CD8-positive, alpha-beta memory T cell (primary cell): ENCODE measurements at places on chromosomes 2 and 18. TPM values are rescaled to one million over a fixed set of nuclear protein-coding genes. Genes with fewer than 3 reads are reported as not detected.

The SERPINB13 gene
- total RNA-seq, result not detected

DNA sequence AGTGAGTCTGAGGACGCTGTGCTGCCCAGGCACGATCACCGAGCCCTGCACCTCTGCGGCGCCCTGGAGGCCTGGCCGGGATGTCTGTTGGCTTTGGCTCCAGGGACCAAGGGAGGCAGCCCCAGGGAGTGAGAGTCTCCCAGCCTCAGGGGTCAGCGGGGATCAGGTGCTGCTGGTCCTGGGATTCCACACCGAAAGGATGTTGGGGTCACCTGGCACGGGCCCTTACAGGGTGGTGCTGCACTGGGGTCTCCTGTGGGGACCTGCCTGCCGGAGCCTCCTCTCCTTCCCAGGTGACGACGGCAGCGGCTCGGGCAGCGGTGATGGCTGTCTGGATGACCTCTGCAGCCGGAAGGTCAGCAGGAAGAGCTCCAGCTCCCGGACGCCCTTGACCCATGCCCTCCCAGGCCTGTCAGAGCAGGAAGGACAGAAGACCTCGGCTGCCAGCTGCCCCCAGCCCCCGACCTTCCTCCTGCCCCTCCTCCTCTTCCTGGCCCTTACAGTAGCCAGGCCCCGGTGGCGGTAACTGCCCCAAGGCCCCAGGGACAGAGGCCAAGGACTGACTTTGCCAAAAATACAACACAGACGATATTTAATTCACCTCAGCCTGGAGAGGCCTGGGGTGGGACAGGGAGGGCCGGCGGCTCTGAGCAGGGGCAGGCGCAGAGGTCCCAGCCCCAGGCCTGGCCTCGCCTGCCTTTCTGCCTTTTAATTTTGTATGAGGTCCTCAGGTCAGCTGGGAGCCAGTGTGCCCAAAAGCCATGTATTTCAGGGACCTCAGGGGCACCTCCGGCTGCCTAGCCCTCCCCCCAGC lies 30.5 kb downstream of the GPC1 start:
- DNase-seq, result no peak

GRCh38 chr2:133271105-133271504 lies 297.2 kb downstream of the NCKAP5 start:
- no peak for DNase-seq

DNA sequence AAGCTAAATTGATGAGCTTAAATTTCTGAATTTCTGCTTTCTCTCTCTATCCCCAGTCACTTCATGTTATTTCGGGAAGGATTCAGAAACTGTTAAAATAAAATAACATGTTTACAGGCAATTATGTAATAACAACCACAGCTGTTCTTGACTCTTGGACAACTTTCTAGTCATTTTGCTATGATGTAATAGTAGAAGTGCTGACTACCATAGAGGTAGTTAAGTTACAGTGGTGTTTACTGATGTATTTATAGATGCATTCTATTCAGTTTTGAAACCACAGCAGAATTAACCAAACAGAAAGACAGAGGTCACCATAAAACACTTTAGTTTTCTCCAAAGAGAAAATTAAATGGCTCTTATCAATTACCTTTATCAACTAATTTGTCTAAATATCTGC lies 1292.0 kb upstream of the CHAC2 start:
- no peak for DNase-seq

DNA sequence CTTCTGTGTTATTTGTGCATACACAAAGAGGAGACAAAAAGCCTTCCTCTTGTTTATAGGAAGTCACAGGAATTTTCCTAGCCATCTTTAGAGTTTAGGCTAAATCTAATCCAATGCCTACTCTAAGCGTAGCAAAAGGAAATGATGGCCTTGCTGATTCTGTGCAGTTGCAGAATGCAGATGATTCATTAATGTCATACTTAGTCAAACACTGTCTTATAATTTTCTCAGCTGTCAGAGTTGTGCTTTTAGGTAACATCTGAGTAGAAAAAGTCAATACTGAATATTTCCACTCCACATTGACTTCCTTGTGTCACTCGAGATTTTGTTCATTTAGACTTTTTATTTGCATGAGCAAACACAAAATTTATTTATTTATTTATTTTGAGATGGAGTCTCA lies 157.9 kb upstream of the FOSL2 start:
- no peak for DNase-seq

The ST6GAL2 gene
- not detected for total RNA-seq

The RUFY4 gene
- not detected for total RNA-seq

DNA sequence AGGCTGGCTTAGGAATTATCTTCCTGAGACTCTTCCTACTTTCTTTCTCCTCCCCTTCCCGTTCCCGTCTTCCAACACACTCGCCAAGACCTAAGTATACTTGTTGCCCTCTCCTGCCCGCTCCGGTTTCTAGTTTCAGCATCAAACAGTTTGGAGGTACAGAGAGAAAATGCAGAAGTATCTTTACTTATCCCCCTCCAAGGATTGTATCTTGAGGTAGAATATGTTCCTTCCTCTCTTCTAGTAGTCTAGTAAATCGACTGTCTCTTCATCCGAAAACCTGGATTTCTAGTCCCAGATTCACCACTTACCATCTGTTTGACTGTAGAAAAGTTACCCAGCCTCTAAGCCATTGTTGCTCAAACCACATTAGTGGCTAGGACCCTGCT lies 755 bp downstream of the EIF4E2 start:
- DNase-seq, result no peak

The RELCH gene
- 19.6 TPM for total RNA-seq

GRCh38 chr18:31684279-31685096 lies at the start of gene B4GALT6:
Gene B4GALT6, minus strand, starts transcription at chr18:31684581. Its CDS starts 155 bp downstream, at chr18:31684426.
- no peak for DNase-seq

DNA sequence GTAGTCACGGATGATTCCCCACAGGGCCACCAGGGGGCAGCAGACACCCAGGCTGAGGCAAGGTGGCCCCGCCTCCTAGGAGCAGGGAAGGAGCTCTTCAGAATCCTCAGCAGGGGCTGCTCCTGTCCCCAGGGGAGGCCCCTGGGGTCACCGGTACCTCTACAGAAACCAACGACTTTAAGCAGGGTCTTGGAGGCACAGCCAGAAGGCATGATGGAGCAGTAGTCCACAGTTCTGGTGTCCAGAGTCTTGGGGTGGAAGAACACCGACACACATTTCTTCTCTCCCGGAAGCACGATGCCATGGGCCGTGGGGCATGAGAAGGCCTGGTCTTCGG lies 11.5 kb downstream of the CFAP65 start:
- DNase-seq, result peak; percentile 67

DNA sequence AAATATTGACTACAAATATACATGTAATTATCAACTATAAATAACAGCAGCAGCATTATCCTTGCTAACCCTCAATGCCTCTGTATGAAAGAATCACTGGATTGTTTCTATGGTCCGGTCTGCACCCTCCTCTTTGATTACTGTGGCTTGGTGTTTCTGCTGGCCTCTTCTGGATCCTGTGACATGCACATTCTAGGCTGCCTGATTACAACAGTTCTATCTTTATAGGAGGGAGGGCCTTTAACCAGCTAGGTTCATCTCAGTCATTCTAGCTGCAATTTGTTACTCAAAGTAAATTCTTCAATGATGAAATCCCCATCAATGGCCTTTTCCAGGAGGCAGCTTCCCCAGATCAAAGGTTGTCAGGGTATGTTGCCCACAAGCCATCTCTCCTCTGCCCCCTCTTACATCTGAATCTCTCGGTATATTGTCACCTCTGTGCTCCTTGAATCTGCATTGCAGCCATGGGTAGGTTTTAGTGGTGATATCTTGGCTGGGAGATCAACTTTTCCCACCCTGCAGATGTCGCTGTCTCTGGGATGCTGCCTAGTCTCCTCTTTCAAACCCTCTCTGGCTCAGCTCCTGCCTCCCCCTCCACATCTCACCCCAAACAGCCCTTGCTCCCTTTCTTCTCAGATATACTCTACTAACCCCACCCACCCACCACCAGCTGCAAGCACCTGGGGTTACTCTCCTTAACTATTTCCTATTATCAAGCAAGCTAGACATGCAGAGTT lies 106.2 kb upstream of the BZW1 start:
- no peak for DNase-seq

DNA sequence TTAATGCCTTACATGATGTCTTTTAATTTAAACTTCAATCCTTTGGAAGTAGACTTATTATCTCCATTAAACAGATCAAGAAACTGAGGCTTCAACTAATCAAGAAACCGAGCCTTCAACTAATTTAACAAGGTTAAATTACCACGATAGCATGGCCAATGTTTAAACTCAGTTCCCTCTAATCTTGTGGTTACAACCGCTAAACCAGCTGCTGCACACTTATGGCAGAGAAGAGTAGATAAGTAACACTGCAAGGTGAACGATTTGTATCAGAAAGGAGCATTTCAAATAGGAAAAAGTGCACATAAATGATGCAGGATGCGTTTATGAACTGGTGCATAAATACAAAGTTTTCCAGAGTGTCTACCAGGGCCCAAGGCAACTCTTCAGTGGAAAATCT lies 144.6 kb upstream of the CAVIN2 start:
- no peak for DNase-seq

GRCh38 chr18:48850822-48851598 lies 99.8 kb downstream of the SMAD7 start:
- no peak for DNase-seq

GRCh38 chr2:15836689-15837610 lies 103.4 kb upstream of the MYCN start:
- no peak for DNase-seq

The SLC9A4 gene
- not detected for total RNA-seq

- DNase-seq, result no peak
Measured at GRCh38 chr18:52869349-52869923, 529.4 kb downstream of the DCC start.

DNA sequence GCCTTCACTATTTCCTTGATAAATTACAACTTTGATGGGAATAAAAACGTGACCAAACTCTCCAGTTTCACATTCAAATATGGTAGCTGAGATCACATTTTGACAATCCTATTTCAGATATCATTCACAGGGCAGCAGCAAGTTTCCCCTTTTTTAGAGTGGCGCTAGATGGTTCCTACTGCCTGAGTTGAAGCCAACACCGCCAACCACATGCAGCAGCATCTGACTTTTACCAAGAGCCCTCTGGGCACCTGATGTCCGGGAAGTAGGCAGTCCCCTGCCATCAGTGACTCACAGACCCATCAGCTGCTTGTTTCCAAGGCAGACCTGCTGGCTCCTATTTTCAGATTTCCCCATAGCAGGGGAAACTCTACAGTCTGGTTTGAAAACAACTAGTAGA lies 4.0 kb upstream of the MREG start:
- no peak for DNase-seq

DNA sequence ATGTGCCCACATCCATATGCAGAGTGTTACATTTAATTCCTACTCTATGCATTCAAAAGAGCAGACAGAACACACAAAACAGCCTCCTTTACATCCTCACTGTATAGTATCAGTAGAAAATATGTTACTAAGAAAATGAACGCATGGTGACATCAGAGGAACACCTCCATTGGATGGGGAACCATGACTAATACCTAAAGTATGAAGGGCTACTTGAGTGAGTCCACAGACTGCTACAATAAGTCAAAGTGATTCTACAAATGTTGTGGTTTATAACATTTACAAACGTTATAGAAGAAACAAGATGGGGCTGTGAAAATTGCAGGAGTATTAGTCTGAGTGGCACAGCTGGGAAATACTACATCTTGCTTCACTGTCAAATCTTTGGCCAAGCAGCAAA lies 1830.9 kb upstream of the PIK3C3 start:
- no peak for DNase-seq

The RNF25 gene
- total RNA-seq, result 29.0 TPM

DNA sequence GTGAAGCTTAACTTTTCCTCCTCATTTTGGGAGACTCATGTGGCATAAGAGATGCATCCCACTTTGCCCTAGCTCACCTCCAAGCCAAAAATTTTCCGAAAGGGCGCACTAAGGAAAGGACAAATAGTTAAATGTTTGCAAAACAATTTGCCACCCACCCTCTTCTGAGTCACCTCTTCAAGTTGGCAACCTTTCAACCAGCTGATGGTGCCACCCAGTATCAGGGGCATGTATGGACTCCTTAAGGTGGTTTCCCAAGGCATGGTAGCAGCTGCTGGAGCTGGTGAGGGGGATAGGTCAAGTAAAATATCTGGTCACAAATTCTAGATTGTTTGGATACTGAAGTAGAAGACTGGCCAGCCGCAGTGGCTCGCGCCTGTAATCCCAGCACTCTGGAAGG lies 17.2 kb upstream of the ITGAV start:
- DNase-seq, result no peak

GRCh38 chr2:46350029-46350689 lies 53.0 kb downstream of the EPAS1 start:
- DNase-seq, result no peak

GRCh38 chr2:14220101-14220500 lies 412.4 kb upstream of the LRATD1 start:
- DNase-seq, result no peak

GRCh38 chr2:9170458-9171130 lies 36.0 kb upstream of the ASAP2 start:
- DNase-seq, result no peak

DNA sequence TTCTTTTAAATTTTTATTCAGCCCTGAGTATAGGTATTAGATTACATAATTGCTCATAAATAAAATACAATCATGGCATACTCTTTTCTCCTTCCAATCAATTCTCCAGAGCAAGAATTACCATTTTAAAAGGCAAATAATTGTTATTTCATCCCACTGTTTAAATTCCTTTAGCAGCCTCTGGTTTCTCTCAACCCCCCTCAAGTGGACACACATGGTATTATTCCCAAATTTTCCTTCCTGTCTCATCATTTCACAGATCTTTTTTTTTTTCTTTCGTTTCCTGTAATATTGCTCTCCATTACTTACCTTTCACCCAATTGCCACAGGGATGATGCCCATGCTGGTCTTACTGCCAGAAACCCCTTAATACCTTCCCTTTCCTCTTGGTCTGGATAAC lies 385.2 kb downstream of the RIT2 start:
- DNase-seq, result no peak

DNA sequence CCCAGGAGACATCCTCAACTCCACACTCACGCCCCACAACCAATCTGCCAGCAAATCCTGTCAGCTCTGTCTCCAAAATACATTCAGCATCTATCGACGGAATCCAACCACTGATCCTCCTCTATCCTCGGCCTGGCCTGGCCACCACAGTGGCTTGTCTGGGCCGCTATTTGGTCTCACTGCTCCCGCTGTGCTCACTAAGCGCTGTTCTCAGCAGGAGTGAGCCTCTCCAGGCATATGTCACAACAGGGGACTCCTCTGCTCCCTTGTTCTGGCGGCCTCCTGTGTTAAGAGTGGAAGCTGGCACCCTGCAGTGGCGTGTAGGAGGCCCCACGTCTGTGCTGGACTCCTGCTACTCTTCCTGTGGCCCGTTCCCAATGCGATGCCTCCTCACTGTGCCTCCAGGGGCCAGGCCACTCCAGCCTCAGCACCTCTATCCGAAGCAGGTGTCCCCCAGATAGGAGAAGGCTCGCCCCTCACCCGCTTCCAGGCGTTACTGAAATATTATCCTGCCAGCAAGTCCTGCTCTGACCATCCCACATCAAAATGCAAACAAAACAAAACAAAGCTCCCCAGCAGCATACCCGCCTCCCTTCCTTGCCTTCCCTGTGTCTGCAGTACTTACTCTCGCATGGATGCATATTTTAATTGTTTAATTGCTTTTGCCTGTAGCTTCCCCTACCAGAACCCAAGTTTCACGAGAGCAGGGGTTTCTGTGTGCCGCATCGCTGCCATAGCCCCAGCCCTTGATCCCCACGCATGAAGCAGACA lies 39.9 kb downstream of the CENPO start:
- DNase-seq, result no peak
